Stimulated activated CD4-positive, alpha-beta T cell treated with anti-CD3 and anti-CD28 coated beads, Interleukin-1b, Interleukin-23, amount 100 ng/mL, for 1 hour (primary cell): ENCODE measurements at places on chromosomes 16 and 17.

- DNase-seq: no peak
These were observed 14.7 kb downstream of the KNOP1 start for GRCh38 chr16:19703172-19703889.

- no peak for DNase-seq
These were observed 30.5 kb downstream of the TMEM11 start for GRCh38 chr17:21183468-21183867.

GRCh38 chr16:4535627-4536108 is 2.9 kb downstream of the CDIP1 start:
- no peak for DNase-seq

DNA sequence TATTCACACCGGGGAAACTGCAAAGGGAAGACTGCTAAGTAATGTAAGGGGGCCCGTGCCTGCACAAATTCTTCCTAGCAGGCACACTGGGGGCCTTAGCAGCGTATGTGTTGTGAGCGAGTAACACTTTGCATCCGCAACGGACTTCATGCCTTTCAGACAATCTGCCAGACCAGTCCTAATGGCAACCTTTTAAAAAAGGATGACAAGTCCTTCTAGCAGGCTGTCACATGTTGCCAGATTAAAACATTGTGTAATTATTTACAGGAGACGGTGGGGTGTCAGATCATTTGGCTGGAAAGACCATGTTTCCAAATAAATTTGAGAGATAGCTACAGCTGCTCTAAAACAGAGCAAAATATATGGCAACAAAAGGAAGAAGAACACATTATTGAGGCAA is 46.1 kb downstream of the CPPED1 start:
- DNase-seq: no peak

- DNase-seq: no peak
These were observed 1.3 kb upstream of the SLC6A4 start for GRCh38 chr17:30236766-30237165.

DNA sequence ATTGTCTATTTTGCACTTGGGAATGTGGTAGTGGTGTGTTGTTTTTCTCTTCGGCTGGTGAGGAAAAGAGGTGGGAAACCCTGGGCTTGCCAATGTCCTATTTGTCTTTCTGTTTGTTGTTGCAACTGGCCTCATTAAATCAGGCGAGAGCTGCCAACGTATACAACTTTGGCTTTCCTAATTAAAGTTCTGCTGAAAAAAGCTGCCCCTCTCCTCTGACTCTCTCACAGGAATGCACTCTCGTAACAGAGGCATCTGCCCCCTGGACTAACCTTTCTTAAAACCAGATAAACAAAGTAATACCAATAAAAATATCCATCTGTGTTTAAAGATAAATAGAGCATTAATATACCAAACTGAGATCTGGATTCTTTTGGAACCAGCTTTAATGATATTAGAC is 7.8 kb downstream of the CDRT15 start:
- DNase-seq: no peak

- no peak for DNase-seq
These were observed 12.2 kb downstream of the MNT start for GRCh38 chr17:2388683-2389055.

- DNase-seq: no peak
These were observed 57.2 kb upstream of the ZC3H18 start for GRCh38 chr16:88512728-88513696.

DNA sequence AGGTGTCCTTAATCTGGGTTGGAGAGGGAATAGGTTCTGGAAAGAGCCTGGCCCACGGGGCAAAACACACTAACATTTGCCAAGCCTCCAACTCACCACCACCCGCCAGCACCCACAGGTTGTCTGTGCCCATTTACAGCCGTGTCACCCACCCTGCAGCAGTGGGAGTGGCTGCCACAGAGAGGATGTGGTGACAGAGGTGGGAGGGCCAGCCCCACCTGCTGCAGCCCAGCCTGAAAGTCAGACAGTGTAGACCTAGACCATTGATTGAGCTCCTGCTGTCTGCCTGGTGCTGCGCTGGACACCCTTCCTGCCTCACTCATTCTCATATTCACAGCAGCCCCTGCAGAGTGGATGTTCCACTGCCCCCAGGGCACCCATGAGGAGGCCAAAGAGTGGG is 44.7 kb downstream of the IL21R start:
- DNase-seq: peak; percentile 60

- no peak for DNase-seq
These were observed 3.3 kb downstream of the TRPV2 start for GRCh38 chr17:16418685-16419068.

DNA sequence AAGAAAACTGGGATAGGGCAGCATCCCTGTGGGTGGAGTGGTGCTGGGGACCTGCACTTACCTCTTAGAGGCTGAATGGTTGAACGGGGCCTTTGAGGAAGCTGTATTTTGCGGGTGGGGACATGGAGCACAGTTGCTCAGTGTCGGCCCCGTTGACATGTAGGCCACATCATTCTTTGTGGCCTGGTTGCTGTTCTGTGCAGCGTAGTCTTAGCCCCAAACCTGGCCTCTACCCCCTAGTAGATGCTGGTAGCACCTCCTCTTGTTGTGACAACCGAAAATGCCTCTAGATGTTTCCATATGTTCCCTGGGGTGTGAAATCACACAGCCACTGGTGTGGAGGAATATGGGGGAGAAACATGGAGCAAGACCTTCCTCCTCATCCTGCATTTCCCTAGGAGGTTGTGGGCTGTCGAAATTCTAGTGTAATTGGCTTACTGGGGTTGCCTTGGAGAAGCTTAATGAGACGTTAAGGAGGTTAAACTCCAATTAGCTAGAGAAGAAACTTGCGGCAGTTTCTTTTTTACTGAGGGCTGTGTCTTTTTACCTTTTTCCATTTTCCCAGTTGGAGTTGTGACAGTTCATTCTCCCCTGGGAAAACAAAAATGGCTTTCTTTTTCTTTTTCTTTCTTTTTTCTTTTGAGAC is 9.4 kb downstream of the ABCC1 start:
- DNase-seq: no peak

- no peak for DNase-seq
These were observed 15.1 kb downstream of the ANKFY1 start for GRCh38 chr17:4248504-4249277.

DNA sequence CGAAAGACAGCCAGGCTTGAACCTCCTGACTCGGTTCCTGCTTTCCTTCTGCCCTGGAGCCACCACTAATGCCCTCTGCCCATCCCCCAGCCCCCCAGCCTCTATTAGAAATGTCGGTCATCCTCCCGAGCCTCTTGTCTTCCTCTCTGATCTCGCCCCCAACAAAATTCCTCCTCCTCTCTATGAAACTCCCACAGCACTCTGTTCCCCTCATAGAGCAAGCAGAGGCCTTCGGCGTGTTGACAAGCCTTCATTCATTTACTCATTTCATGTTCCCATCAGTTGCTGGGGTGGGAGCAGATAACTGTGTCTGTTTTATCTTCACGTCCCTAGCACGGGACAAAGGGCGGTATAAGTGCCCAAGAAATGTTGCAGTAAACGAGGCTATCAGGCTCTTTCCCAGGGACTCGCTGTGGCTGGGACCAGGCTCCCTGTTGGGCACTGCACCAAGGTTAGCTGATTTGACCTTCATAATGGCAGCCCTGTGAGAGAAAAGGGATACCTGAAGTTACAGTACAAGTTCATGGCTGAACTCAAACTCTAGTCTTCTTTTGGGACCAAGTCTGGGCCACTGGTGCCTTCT is 7.8 kb downstream of the FBXL19 start:
- no peak for DNase-seq

GRCh38 chr16:25260416-25260815 is 2.8 kb upstream of the ZKSCAN2 start:
- no peak for DNase-seq

DNA sequence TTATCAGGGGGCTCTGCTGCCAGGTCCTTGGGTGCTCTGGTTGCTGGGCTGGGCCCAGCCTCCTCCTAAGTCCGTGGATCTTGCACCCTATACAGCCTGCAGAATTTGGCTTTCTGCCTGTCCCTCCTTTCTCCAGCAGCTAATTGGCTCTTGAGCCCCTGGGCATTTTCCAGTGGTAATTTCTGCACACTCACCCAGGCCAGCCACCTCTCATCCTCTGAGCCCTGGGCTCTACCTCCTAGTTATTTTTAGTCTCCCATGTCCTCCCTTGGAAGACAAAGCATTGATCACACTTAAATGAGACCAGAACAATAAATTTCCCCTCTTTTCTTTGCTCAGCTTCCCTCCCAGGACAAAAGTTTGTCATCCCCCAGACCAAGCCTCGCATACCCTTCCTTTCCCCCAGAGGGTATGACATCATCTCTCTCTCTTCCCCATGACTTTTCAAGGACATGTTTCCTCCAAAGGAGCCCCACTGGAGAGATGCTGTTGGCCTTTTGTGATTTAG is 38.1 kb downstream of the C17orf75 start:
- no peak for DNase-seq

DNA sequence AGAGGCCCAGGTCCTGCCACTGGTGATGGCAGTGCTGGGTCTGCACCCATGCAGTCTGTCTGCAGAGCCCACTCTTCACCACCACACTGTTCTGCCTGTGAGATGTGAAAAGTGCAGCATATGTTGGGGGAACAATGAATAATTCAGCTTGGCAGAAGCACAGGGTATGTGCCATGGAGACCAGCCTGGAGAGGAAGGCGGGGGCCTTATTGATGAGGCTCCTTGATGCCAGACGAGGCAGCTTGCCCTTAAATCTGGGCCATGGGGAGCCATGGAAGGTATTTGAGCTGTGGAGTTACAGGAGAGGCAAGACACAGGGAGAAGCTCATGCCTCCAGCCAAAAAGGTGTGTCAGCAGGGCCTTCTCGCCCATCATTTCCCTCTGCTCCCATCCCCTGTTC is 124.7 kb downstream of the C16orf78 start:
- DNase-seq: no peak

- no peak for DNase-seq
These were observed 261 bp upstream of the B4GALNT2 start for GRCh38 chr17:49132317-49132698.

DNA sequence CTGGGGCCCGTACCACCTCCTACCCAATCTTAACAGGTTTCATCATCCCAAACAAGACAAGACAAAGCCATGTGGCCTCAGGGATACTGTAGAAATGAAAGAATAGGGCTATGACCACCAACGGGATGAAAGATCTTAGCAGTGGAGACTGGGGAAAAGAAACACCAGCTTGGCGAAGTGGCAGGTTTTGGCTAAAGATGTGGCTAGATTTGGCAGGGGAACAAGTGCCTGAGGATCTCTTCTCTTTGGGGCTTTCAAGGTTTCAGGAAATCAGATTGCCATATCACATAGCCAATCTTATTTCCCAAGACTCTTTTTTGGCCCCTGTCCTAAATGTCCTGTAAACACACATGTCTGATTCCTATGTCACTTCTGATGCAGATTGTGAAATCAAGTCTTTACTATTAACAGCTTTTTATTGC is 6.9 kb downstream of the KRT24 start:
- DNase-seq: no peak

DNA sequence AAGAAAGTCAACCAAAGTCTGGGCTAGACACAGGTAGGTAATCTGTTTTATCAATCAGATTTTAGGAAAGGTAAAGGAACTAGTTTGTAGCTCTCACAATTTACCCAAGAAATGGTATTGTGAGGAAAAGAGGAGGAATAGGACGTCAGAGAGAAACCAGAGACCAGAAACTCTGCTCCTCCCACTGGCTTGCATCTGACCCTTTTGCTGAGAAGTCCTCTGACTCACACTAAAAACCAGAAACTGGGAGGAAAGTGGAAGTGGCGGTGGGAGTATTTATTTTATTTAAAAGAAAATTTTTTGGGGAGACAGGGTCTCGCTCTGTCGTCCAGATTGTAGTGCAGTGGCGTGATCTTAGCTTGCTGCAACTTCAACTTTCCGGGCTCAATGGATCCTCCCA is 38.0 kb upstream of the MNT start:
- no peak for DNase-seq

GRCh38 chr17:13378361-13378760 is 223.4 kb downstream of the HS3ST3A1 start:
- no peak for DNase-seq

- DNase-seq: no peak
These were observed 70.9 kb upstream of the METRNL start for GRCh38 chr17:83008526-83008925.

DNA sequence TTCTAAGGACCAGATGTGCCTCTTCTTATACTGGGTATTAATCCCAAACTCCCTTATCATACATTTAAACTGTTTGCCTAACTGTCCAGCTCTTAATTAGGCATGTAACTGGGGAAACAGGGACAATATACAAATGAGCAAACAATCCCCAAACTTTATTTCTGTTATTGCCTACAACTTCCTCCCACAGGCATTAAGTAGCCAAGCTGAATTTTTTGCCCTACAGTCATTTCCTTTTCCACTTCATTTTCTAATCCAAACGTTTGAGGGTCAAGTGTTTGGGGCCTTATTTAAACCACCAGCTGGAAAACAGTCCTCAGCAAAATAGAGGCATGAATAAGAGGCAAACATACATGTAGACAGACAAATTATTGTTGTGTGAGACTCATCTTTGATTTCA is 77.4 kb upstream of the CCL2 start:
- DNase-seq: no peak

DNA sequence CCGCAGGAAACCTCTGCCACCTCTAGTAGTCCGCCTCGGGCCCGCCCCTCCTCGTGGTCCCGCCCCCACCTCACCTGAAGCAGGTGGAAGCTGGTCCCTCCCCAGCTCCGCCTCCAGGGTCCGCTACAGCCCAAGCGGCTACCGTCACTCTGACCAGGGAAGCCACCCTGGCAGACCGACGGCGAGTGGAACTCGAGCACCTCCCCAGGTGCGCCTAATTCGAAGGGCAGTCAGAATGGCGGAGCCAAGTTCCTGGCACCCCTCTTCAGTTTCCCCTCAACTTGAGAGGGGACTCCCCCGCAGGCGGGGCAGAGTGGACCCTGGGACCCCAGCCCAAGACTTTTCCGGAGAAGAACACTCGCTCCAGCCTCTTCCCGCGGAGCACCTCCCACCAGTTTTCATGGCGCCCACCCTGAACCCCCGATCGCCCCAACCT is 507 bp downstream of the FHOD1 start:
- DNase-seq: peak; percentile 29

- DNase-seq: no peak
These were observed 40.7 kb upstream of the DLX4 start for GRCh38 chr17:49928126-49928800.

- no peak for DNase-seq
These were observed 16.7 kb downstream of the SLC26A11 start for GRCh38 chr17:80236911-80237310.

- DNase-seq: no peak
These were observed at the start of gene CA4 for GRCh38 chr17:60149691-60150582. Gene CA4 (plus strand): TSS chr17:60149973. CDS start chr17:60150035, 62 bp downstream.
